ENCODE measurements at places on chromosomes 2 and 18. TPM values are rescaled to one million over a fixed set of nuclear protein-coding genes. Genes with fewer than 3 reads are reported as not detected.

The AAMP gene
- 52.6 TPM for total RNA-seq

The CNRIP1 gene
- not detected for total RNA-seq

The IGFBP2 gene
- 75.5 TPM for total RNA-seq

The ST8SIA3 gene
- not detected for total RNA-seq

- no peak overlapping the region for H3K4me3 ChIP-seq
- no peaks in the 10 kb centered on the region for H3K36me3 ChIP-seq
- DNase-seq, result no peak
- H3K27ac ChIP-seq, result no peak overlapping the region
- H3K4me1 ChIP-seq, result no peaks in the 10 kb centered on the region
- H3K27me3 ChIP-seq, result no peaks in the 10 kb centered on the region
These were observed 97.8 kb upstream of the HDAC4 start for GRCh38 chr2:239498576-239498975.

- H3K27me3 ChIP-seq, result no peaks in the 10 kb centered on the region
- no peaks in the 10 kb centered on the region for H3K4me1 ChIP-seq
- no peaks in the 10 kb centered on the region for H3K36me3 ChIP-seq
- DNase-seq, result no peak
- no peak overlapping the region for H3K27ac ChIP-seq
These were observed 69.6 kb upstream of the COL5A2 start for GRCh38 chr2:189249171-189249570.

- no peaks in the 10 kb centered on the region for H3K27me3 ChIP-seq
- DNase-seq, result no peak
- H3K27ac ChIP-seq, result peak overlapping the region; percentile 58
These were observed 15.9 kb downstream of the SERPINE2 start for GRCh38 chr2:224023188-224023587.

DNA sequence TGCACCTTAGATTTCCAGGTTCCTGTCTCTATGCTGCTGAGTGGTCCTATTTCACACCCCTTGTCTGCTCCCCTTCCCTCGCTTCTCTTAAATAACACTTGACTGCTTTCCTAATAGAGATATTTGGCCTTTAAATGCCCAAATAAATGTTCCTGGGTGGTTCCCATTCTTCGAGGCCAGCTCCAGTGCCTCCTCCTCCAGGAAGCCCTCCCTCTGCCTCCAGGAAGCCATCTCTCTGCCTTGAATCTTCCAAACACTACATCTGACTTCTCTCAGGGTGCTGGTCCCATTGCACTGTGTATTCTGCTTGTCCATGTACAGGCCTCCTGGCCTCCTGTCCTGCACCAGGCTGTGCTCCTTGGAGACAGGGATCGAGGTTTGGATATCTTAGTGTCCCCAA is 14.2 kb downstream of the EHD3 start:
- DNase-seq, result no peak
- no peaks in the 10 kb centered on the region for H3K4me1 ChIP-seq
- H3K36me3 ChIP-seq, result no peaks in the 10 kb centered on the region
- H3K27ac ChIP-seq, result no peak overlapping the region

GRCh38 chr2:191854382-191855372 is 7.8 kb upstream of the CAVIN2 start:
- H3K36me3 ChIP-seq, result no peaks in the 10 kb centered on the region
- peaks cover 19% of the 10 kb centered on the region for H3K27me3 ChIP-seq
- no peak overlapping the region for H3K27ac ChIP-seq
- no peak overlapping the region for H3K4me3 ChIP-seq
- no peak for DNase-seq

DNA sequence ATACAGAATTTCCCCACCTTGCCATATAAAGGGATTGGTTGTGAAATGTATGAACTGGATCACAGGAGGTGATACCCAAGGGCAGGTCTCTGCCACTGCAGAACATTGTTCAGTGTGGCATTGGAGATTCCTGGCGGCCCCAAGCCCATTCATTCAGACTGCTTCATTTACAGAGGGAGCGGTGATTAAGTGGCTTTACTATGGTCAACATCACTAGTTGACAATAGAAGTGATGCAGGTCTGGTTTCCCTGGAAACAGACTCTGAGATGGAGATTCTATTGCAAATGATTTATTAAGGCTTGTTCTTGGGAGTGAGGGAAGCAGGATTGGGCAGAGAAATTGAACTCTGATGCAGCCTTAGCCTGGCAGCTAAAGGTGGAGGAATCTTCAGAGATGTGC is 62.4 kb downstream of the ZDBF2 start:
- H3K36me3 ChIP-seq, result no peaks in the 10 kb centered on the region
- peaks cover 2% of the 10 kb centered on the region for H3K27me3 ChIP-seq
- no peaks in the 10 kb centered on the region for H3K4me1 ChIP-seq
- no peak for DNase-seq
- no peak overlapping the region for H3K27ac ChIP-seq
- no peak overlapping the region for H3K4me3 ChIP-seq
